ENCODE measurements at places on chromosomes 12 and 14.
A peak's percentile ranks its signal among the peaks of the same experiment; 100 is the strongest.

DNA sequence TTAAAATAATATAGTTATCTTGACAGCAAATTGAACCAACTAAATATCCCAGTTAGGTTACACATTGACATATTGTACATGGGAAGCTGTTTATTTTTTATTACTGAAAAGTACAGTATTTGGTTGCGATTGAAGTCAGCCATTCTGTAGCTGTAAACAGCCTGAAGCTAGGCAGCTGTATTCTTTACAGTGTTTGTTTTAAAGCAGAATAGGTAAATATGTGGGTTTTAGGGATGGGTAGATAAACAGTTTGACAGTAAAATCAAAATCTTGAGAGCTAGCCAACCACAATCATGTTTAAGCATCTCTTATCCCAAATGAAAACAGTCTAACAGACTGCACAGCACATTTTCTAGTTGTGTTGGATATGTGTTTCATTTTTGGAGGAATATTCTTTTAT is 45.7 kb downstream of the TTC6 start:
- DNase-seq, result no peak

DNA sequence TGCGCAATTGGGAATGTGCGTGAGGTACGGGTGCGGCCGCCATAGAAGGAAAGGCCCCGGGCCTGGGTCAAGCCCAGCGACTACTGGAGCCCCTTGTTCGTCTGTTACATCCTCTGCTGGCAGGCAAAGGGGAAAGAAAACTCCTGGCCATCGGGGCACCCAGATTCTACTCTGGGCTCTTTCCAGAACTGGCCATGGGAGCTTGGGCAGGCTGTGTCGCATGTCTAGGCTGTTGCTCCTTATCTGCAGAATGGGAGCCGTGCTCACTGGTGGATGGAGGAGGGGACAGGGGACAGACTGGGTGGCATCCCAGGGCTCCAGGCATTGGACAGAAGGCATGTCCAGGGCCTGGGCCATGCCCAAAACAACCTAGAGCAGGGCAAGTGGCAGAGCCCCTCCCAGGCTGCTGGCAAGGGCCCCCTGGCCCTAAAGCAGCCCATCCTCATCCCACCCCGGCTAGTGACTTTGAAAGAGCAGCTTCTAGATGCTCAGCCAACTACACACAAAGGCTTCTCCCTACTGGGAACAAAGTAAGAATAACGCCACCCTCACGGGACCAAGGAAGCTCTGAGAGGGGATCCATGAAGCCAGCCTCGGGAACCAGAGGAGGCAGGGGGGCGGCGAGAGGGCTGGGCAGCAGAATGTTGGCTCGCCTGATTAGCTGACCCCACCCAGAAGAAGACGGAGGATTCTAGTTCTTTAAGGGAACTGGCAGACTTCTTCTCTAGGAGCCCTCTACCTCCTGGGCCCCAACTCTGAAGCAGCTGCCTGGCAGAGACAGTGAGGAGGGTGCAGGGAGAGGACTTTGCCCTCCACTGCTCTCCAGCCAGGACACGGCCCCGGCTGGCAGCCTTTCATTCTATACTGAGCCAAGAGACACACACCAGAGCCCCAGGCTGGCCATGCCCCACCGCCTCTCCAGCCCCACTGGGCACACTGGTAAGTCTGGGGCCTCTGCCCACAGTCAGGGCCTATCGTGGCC is 96.8 kb downstream of the SINHCAF start:
- no peak for DNase-seq

- no peak for DNase-seq
Observed at GRCh38 chr12:132161036-132161781, 17.0 kb downstream of the NOC4L start.

DNA sequence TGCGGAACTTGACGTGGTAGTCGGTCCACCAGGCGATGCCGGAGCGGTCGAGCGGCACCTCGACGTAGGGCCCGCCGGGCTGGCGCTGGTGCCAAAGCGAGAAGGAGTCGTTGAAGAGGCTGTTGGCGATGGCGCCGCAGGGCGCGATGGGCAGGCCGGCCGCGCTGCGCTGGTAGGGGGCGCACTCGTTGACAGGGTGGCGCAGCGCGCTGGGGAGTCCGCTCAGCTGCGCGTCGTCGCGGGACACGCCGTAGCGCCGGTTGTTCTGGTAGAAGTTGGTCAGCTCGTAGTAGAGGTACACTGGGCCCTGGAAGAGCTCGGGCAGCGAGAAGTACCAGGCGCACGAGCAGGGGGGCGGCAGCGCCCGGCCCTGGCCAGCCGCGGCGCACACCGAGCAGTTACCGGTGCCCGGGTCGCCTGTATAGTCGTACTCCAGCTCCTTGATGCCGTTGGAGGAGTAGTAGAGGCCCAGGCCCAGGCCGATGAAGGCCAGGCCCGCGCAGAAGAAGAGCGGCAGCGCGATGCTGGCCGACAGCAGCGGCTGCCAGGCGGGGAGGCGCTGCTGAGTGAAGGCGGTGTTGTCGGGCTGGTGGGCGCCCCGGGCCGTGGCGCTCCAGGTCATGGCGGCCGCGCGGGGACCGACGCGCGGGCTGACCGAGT is 482 bp downstream of the TMEM30B start:
- DNase-seq, result peak; percentile 64

DNA sequence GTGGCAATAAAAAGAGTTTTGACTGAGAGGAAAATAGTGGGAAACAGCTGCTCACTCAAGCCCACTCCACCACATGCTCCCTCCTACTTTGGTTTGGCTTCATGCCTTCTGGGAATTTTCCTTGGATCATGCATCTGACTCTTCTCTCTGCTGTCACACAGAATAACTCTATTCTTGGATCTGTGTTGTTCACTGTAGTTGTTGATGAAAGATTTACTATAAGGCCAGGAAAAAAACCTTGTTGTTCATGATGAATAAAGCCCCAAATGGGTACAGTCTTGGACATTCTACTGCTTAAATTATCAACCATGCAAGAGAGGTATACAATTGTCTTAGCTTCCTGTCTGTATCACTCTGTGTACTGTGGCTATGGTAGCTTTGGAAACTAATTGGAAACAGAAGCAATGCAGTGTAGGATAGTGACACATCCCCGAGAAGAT is 70.5 kb downstream of the TMX1 start:
- DNase-seq, result no peak

DNA sequence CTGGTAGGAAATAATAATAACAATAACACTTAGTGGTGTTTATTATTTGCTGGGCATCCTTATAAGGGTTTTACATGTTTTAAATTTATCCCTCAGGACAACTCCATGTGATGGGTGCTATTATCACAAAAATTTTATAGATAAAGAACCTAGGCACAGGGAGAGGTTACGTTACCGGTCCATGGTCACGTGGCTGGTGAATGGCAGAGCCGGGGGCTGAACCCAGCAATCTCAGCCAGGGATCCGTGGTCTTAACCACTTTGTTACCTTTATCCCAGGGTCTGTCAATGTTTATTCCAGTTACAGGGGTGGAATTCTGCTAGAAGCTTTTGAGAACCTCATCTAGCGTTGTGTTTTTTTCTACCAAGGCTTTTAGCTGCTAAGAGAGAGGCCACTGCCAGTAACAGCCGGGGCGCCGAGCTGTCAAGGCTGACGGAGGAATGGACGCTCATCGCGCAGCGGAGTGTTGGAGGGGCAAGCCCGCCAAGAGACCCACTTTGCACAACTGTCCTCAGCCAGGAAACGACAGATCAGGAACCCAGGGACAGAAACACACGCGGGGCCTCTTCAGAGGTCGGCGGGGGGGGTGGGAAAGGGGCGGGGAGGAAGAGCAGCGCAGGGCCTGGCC is 418 bp downstream of the AMN1 start:
- no peak for DNase-seq

Measured in naive thymus-derived CD8-positive, alpha-beta T cell (primary cell).